RPMI7951 (cell line): ENCODE measurements at places on chromosomes 11 and 22. TPM values are rescaled to one million over a fixed set of nuclear protein-coding genes. Genes with fewer than 3 reads are reported as not detected.

- no peak for DNase-seq
Measured at GRCh38 chr11:11003226-11003625, 145.4 kb upstream of the ZBED5 start.

- no peak for DNase-seq
Measured at GRCh38 chr11:131614631-131615030, 244.2 kb downstream of the NTM start.

The RBMXL2 gene
- total RNA-seq = 0.12 TPM in 1 of 2 replicates, not detected in the other

- DNase-seq = no peak
Measured at GRCh38 chr11:100229086-100229485, 458.0 kb upstream of the ARHGAP42 start.

The KRTAP5-9 gene
- not detected in 2 replicates for total RNA-seq

GRCh38 chr11:65377777-65378176 lies 4.7 kb downstream of the SLC25A45 start:
- no peak for DNase-seq

- DNase-seq = peak; percentile 2
Measured at GRCh38 chr11:57974848-57975601, 48.7 kb upstream of the OR9Q1 start.

DNA sequence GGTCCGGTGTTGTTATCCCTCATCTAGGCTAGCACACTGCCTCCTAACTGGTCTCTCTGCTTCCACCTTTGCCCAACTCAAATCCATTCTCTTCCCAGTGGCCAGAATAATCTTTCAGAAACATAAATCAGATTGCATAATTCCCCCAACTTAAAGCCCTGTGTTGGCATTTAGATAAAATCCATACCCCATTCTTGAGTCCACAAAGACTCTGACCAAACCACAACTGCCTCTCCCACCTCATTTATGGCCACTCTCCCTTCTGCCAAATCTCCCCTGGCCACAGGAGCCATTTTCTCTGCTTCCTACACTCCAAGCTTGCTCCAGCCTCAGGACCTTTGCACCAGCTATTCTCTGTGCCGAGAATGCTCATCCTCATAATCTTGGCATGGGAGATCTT lies 36.8 kb downstream of the IL18 start:
- no peak for DNase-seq

- peak; percentile 54 for DNase-seq
Measured at GRCh38 chr11:19953336-19953735, 206.9 kb downstream of the DBX1 start.

DNA sequence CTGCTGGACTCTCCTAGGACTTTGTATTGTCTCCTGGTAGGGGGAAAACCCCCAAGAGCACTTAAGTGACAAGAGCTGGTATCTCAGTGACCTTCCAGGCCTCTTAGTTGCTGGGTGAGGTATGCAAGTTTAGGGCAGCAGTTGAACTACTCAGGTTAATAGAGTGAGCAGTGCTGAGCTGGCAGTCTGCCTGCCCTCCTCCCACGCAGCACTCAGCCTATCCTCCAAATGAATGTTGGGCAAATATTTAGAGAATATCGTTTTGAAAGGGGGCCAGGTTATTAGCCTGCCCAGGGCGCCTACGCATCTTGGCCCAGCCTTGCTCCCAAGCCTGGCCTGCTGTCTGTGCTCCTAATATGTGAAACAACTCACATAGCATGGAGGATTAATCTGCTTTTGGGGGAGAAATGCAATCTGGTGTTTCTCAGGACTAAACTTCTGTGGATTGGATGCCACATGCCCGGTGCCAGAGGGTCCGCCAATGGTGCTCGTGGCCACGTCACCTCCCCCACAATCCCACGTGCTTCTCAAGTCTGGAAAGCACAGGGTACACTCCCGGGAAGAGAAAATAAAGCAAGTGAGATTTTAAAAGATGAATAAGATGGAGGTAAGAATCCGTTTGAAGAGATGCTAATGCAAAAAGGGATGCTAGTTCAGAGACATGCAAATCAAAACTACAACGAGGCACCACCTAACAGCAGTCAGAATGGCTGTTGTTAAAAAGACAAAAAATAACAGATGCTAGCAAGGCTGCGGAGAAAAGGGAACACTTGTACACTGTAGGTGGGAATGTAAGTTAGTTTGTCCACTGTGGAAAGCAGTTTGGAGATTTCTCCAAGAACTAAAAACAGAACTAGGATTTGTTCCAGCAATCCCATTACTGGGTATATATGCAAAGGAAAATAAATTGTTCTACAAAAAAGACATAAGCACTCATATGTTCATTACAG lies 67.7 kb downstream of the SPON1 start:
- peak; percentile 20 for DNase-seq

GRCh38 chr11:69419662-69420395 lies 61.6 kb upstream of the LINC01488 start:
- no peak for DNase-seq

- peak; percentile 2 for DNase-seq
Measured at GRCh38 chr11:105100206-105100605, 39.4 kb downstream of the CARD18 start.

- peak; percentile 22 for DNase-seq
Measured at GRCh38 chr11:93099806-93100205, 98.0 kb downstream of the SLC36A4 start.

- no peak for DNase-seq
Measured at GRCh38 chr11:70535191-70535971, 137.1 kb downstream of the CTTN start.

DNA sequence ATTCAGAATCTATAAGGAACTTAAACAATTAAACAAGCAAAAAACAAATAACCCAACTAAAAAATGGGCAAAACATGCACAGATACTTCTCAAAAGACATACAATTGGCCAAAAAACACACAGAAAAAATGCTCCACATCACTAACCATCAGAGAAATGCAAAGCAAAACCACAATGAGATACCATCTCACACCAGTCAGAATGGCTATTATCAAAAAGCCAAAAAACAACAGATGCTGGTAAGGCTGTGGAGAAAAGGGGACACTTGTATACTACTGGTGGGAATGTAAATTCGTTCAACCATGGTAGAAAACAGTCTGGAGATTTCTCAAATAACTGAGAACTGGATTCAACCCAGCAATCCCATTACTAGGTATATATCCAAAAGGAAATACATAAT lies 24.8 kb downstream of the ENTHD1 start:
- no peak for DNase-seq

DNA sequence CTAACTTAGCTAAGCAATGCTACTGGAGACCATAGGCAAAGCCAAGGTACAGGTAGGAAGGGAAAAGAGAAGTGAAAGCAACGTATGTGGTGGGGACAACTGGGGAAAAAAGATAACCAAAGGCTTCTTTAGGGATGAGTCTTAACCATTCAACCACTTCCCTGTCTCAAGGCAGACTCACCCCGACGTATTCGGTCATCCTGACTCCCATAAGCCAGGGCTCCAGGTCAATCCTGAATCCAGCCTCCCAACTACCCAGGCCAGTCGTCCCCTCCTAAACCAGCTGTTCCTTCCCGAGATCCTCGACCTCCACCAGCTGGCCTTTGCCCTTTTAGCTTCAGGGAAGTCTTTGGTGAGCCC lies 330 bp downstream of the ACP2 start:
- DNase-seq = peak; percentile 31

GRCh38 chr22:42437488-42438292 lies 5.5 kb upstream of the NFAM1 start:
- peak; percentile 60 for DNase-seq

The TRIM6 gene
- 2.3 and 3.1 TPM in 2 replicates for total RNA-seq

- no peak for DNase-seq
Measured at GRCh38 chr11:126366064-126366822, 10.8 kb downstream of the ST3GAL4 start.

The KCNA4 gene
- 0.10 and 0.12 TPM in 2 replicates for total RNA-seq

DNA sequence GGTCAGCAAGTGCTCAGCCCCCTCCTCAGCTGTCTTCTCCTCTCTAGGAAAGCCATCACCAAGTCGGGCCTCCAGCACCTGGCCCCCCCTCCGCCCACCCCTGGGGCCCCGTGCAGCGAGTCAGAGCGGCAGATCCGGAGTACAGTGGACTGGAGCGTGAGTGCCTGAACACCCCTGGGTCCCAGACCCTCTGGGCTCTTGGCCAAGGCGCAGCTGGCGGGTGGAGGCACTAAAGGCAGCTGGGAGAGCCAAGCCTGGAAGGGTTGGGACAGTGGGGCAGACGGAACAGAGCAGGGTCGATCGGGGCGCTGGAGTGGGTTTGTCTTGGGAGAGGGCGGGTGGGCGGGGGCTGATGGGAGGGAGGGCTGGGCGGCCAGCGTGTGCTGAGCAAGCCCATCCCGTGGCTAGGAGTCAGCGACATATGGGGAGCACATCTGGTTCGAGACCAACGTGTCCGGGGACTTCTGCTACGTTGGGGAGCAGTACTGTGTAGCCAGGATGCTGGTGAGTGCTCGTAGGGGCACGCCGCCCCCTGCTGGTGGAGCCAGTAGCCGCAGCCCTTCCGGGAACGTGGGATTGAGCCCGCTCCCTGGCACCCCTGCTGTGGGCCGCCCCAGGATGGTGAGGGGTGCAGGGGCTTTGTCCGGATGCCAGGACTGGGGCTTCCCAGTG lies 14.1 kb upstream of the MDK start:
- peak; percentile 51 for DNase-seq

The TMEM126A gene
- total RNA-seq = 97.9 and 111 TPM in 2 replicates

The MS4A3 gene
- total RNA-seq = not detected in 2 replicates

DNA sequence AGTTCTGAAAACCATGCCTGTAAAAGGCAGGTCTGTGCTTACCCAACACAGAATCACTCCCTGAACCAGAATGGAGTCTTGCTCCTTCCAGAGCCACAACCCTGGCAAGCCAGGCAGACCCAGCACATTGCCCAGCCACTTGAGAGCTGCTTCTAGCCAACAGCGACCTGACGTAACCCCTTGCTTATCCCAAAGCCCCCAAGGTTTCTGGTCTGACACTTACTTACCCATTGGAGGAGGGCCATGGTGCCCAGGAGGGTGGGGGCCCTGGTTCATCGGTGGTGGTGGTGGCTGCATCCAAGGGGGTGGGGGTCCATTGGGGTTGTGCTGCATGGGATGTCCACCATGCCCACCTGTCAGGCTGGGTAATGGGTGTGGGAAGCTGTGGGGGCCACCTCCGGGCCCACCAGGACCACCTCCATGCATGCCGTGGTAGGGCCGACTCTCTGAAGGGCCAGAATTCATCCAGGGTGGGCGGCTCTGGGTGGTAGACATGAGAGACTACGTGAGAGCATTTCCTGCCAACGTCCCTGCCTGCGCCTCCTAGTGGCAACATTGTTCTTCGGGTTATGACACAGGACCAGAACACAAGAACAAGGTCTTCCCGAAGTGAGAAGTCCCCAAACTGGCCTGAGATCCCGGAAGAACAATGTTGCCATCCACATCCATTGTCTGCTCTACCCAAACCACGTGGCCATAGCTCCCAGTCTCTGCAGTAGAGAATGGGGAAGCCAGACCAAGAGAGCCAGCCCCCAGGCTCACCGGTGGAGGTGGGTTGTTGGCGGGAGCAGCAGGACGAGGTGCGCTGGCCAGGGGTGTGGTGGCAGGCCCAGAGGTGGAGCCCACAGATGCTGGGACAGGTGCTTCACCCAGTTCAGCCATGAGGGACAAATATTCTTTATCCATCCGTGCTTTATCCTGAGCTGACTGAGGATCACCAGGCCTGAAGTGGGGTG lies 7.8 kb upstream of the PYGM start:
- DNase-seq = peak; percentile 52

The RBM14 gene
- 32.8 and 34.1 TPM in 2 replicates for total RNA-seq

- DNase-seq = no peak
Measured at GRCh38 chr22:30673136-30673535, 5.5 kb upstream of the DUSP18 start.

The CD3E gene
- total RNA-seq = not detected in 2 replicates
